Stimulated activated CD8-positive, alpha-beta memory T cell treated with anti-CD3 and anti-CD28 coated beads, Interleukin-15, amount 100 ng/mL, for 1 hour (primary cell): ENCODE measurements at places on chromosomes 7 and 10.

- no peak for DNase-seq
Observed at GRCh38 chr10:124357561-124357885, 61.2 kb downstream of the OAT start.

- DNase-seq: no peak
Observed at GRCh38 chr7:135217645-135218509, 6.6 kb upstream of the WDR91 start.

DNA sequence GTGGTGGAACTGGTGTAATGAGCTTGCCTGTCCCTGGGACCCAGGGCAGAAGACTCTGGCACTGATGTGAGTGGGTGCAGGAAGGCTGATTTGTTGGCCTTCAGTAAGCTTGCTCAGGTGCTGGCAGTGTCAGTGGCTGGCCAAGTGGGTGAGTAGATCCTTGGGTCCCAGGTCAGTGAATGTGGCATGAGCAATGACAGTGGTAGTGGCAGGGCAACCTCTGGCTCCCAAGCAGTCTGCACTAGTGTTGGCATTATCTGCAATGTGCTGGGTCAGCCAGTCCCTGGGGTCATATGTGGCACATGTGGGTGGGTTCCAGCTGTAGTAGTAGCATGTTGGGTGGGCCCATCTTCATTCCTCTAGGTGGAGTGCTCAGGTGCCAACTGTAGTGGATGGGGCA is 640.9 kb upstream of the GRM3 start:
- no peak for DNase-seq

- no peak for DNase-seq
Observed at GRCh38 chr10:79166312-79166721, 97.6 kb downstream of the ZMIZ1 start.

DNA sequence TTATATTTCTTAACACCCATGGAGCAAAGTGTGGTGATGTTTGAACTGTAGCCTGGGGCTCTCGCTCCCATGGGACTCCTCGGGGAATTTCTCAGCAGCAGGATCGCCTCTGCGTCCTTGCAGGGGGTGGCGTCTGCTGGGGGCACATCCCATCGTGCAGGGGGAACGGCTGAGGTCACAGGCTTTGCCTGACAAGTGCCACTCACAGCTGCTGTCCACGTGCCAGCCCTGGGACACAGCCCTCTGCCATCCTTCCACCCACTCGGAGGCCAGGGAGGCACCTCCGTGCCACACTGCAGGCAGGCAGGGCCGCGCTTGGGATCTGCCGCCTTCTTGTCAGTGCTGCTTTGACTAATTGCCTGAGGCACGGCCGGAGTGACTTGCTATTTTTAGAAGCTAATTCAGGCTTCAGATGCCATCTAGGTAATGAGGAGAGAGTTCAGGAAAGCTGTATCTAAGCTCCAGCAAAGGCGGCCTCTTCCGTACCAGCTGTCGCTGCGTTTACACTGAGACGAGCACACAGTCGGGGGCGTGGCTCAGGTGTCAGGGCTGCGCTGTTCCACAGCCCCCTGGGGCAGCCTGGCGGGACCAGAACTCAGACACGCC is 45.7 kb downstream of the PITRM1 start:
- DNase-seq: no peak

DNA sequence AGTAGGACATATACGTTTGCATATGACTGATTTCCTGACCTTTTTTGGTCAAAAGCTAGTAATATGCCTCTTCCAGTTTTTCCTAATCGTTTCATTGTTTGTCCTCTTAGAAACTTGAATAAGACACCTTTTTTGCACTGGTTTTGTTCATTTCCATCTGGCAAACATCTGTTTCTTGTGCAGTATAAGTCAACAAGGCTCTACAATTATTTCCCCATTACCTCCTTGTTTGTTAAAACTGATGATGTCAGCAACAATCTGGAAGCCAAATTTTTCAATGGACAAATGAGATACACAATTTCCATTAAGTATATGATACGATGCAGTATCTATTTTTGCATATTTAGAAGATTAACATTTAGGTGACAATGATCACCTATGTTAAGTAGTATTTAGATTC is 148.8 kb downstream of the NRBF2 start:
- DNase-seq: no peak

- DNase-seq: no peak
Observed at GRCh38 chr10:33623669-33624068, 289.2 kb upstream of the NRP1 start.

GRCh38 chr10:87079106-87079836 is 15.4 kb downstream of the GLUD1 start:
- no peak for DNase-seq

DNA sequence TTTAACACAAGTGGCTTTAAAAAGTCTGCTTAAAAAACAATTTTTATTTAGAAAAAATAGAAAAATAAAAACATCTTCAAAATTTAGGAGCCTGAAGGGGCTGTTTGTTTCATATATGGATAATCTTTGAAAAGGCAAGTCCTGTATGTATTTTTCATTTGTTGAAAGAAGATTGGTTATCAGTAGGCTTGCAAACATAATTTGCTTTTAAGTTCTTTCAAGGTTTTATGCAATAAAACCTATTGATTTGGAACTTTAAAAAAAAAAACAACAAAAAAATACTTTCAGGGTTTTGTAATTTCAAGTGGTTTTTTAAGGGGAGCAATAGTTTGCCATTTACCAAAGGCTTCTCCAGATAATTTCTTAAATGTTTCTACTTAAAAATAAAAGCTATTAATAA is 35.6 kb downstream of the MPLKIP start:
- DNase-seq: no peak

- DNase-seq: no peak
Observed at GRCh38 chr7:131652194-131652593, 95.8 kb upstream of the PODXL start.

- DNase-seq: no peak
Observed at GRCh38 chr10:99661377-99661763, 2.1 kb downstream of the ENTPD7 start.

GRCh38 chr10:83023662-83024061 is 1115.6 kb upstream of the GHITM start:
- DNase-seq: no peak

DNA sequence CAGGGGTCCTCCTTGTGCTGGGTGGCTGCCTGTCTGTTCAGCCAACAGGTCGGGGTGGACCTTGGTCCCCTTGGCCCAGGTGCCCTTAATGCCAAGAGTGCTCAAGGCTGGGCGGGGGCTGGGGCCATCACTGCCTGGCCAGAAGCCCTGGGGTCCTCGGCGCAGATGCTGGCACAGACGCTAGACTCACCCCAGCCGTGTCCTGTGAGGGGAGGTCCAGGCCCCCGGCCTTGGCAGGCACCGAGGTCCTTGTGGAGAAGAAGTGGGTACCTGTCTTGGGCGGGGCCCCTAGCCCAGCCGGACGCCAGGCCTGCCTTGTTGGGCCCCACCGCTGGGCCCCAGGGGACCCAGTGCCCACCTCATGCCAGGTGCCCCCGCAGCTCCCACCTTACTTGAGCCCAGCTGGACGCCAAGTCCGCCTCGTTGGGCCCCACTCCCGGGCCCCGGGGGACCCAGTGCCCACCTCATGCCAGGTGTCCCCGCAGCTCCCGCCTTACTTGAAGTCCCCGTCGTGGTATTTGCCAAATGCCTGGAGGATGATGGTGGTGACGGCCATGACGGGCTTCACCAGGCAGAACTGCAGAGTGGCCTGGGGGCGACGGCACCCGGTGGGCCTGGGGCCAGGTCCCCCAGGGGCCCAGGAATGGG is 6.5 kb downstream of the TMEM184A start:
- no peak for DNase-seq

DNA sequence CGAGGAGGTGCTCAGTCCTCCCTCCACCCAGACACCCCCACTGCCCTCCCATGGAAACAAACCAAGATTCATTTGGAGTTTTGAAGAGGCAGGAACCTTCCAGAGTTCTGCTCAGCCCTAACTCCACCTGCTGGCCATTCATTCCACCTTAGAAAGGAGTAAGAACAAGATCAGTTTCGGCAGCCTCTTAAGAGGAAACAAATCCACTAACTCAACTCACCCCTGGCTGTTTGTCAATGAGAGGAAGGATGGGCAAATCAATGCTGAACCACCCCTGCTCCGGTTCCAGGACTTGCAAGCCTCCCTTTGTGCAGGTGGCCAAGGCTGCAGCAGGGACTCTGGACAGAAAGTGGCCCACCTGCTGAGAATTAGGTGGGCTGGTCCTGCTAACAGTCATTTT is 26.2 kb downstream of the CCDC3 start:
- DNase-seq: no peak

- no peak for DNase-seq
Observed at GRCh38 chr7:130841416-130841815, 107.4 kb upstream of the KLF14 start.

DNA sequence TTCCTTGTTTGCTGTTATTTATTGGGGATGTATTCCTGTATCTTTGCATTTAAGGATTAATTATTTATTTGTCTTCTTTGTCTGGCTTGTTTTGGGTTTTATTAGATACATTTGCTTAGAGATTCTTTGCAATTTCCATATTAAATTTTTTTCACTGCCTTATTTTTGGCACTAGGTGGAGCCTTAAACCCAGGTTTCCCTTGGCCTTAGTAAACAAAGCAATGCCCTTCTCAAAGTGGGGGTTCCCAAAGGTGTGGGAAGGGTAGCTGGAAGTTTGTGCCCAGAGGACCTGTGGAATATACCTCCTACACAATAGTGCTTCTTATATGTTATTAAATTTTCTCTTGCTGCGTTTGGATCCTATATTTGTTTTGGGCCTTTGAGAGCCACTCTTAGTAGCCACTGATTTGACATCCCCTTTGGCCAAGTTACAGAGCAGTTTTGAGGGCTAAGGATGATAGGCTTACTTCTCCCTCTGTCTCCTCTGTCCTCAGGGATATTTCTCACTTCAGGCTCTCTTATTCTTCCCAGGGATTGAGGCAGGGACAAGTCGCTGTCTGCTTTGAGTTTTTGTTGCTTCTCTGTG is 162.3 kb downstream of the ITGB1 start:
- no peak for DNase-seq

GRCh38 chr7:80583901-80584300 is 54.5 kb upstream of the CD36 start:
- no peak for DNase-seq

GRCh38 chr10:2207246-2207922 is 470.1 kb upstream of the ADARB2 start:
- no peak for DNase-seq

DNA sequence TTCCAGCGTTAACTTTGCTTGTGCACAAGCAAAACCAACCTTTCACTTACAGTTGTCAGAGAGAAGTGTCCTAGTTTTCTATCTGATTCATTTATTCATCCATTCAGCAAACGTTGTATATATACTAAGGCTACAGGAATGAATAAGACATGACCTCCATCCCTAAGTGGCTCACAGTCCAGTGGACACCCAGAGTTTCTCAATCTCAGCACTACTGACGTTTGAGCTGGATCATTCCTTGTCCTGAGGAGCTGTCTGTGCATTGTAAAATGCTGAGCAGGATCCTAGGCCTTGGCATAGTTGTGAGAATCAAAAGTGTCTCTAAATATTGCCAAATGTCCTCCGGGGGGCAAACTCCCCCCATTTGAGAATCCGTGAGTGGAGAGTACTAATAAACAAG is 166.7 kb upstream of the PRKCQ start:
- DNase-seq: no peak

DNA sequence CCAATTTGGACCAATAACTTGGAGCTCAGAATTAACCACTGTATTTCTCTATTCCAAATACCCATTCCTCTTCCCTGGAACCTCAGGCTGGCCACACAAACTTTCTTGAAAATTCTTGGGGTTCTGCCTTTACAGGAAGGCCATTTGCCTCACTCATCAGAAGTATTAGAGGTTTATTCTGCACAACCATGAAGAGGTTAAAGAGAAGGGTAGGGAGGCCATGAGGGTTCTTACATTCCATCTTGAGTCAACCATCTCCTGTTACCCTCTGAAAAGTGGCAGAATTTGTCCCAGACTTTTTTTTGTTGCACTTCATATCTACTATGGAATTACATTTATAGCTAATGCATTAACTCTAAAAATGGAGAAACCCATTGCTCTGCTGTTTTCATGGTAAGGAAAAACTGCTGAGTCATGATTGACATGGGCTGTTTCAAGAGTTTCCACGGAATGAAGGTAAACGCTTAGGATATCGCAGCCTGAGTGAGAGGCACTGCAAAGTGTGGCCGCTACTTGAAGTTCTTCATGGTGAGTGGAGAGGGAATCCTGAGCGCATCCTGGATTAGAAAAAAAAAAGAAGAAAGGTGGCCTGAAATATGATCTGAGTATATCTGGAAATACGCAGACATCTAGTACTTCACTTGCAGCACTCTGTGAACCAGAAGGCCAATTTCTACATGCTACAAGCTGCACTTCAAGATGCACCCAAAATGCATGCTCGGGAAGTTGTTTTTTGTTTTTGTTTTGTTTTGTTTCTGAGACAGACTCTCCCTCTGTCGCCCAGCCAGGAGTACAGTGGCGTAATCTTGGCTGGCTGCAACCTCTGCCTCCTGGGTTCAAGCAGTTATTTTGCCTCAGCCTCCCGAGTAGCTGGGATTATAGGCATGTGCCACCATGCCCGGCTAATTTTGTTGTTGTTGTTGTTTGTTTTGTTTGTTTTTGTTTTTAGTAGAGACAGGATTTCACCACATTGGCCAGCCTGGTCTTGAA is 83.7 kb downstream of the KIAA1217 start:
- no peak for DNase-seq

- no peak for DNase-seq
Observed at GRCh38 chr7:101545441-101546190, 83.5 kb downstream of the MYL10 start.

- DNase-seq: no peak
Observed at GRCh38 chr10:3568983-3569382, 216.0 kb downstream of the KLF6 start.

DNA sequence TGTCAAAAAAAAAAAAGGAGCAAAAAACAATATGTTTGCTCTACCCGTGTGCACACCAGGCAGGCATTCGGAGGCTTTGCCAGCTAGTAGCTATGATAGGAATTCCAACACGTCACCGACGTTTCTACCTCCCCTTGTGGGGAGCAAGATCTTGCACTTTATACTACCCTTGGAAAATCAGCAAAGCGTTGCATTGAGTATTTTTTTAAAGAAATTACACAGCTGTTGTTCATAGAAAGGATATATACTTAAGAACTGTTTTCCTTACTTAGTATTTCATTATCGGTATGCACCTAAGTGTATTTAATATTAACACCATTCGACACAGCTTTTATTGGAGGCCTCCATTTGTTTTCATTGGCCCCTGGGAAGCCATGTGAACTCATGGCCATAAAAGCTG is 159.9 kb upstream of the MGMT start:
- no peak for DNase-seq
